COR-L47 (cell line): ENCODE measurements at places on chromosomes 6 and 20.

- peak; percentile 68 for DNase-seq
These were observed 7.6 kb upstream of the RNF114 start for GRCh38 chr20:49928411-49929141.

GRCh38 chr6:14595751-14596150, 478.2 kb downstream of the CD83 start:
- no peak for DNase-seq

DNA sequence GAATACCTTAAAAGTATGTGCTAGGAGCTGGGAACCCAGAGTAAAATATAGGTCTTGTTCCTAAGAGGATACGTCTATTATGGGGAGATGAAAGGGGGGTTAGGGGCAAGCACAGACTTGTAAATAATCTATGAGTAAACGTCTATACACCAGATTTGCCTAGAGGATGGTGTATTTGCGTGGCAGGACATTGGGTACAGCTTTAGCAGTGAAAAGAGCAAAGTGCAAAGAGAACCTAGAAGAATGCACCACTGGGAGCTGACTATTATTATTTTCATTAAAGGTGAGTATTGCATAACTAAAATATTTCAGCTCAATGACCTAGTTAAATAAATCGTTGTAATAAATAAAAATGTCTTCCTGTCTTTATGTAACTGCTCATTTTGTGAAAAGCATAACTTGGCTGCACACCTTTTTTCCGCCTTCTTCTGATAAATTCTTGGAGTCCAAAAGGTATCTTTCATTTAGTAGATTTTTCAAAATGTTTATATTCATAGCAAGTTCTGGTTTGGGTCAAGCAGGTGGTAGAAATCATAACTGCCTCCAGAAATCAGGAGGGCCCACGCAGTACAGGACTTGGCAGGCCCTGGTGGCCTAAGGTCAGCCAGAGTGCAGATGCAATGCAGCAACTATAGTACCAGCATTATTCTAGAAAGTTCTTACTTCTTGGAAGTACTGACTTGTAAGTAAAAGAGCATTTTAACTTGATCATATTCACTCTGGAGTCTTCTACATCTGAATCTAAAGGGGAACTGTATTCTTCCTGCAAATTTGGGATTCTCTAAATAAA, 357.2 kb downstream of the PLCB1 start:
- DNase-seq, result no peak

GRCh38 chr20:36322131-36322530, 16.0 kb downstream of the DLGAP4 start:
- no peak for DNase-seq

- DNase-seq, result no peak
These were observed 42.1 kb downstream of the GMDS start for GRCh38 chr6:2203264-2203663.

DNA sequence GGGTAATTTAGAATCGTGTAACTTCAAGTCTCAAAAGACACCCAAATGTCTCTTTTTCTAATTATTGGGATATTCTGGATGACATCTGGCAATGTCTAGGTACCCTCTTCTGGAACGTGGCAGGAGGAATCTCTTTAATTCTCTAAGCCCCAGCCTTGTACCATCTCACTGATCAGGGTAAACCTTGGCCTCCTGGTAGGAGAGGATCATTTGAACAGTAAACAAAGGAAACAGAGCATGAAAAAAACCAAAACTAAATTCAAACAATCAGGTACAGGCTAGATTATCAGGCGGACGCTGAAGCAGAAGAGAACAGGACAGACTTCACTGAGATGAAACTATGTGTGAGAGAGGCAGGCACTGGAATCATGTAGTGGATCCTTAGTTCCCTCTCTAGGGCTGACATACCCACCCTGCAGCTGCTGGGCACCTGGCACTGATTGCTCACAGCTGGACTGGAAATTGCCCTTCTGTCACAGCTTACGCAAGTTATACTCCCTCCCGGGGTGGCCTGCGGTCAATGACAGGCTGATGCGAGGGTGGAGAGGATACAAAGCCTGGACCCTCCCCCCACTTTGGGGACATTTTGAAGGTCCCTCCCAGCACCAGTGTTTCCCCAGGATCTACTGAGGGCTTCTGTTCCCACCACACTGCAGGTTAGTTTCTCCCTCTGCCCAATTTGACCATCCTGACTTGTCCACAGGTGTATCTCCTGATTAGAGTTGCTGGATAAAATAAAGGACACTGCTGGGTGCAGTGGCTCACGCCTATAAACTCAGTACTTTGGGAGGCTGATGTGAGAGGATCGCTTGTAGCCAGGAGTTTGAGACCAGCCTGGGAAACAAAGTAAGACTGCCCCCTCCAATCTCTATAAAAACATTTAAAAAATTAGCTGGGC, 20.6 kb upstream of the ZBTB24 start:
- DNase-seq, result peak; percentile 29

- DNase-seq, result no peak
These were observed 26.2 kb upstream of the FOXP4 start for GRCh38 chr6:41519745-41520699.

DNA sequence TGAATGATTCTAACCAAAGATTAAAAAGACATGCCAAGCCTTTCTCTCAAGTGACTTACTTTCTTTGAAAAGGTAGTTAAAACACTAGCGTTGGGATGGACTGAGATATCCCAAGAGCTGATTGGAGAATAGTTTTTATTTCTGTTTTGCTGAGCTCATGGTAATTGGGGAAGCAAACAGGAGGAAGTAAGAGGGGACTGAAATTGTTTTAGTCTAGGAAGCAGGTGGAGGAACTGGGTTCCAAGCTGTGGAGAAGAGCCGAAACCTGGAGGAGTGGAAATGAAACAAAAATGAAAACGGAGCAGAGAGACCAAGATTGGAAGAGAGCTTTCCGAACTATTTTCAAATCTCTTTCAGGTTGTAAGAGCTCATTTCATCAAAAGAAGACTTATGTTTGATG, 59.9 kb upstream of the TENT5A start:
- DNase-seq, result no peak

- DNase-seq, result no peak
These were observed 32.5 kb downstream of the BFSP1 start for GRCh38 chr20:17498641-17499040.

GRCh38 chr6:150676344-150676743, 76.7 kb downstream of the PLEKHG1 start:
- no peak for DNase-seq

- no peak for DNase-seq
These were observed 44.6 kb downstream of the TSBP1 start for GRCh38 chr6:32327103-32327502.

GRCh38 chr6:49849213-49849907, 17.0 kb downstream of the CRISP1 start:
- DNase-seq, result peak; percentile 75

GRCh38 chr6:127299522-127300240, 33.0 kb downstream of the RNF146 start:
- no peak for DNase-seq

DNA sequence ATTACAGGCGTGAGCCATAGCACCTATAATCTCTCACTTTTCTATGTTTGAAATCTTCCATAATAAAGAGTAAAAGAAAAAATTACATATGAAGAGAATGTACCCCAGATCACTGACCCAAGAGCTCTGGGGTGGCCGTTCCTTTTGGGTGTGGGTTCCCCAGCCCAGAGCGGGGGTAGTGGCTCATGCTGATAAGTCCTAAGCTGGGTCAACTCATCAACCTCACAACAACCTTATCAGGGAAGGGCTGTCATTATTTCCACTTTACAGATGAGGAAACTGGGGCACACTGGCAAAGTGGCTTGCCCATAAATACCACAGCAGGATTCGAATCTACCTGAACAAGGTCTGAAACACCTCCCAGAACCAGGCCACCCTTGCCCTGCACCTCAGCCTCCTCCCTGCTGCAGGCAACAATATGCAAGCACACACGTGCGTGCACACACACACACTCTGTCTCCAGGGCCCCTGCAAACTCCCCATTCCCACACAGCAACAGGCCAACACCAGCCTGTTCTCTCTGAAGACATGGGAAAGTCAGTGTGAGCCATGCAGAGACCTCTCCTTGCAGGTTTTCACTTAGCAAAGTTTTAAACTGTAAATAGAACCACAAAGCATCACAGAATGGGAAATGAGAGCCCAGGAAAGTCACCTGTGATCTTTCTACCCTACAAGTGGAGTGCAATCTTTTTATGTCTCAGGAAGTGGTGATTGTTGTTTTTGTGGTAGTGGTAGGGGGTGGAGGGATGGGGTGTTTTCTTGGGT, 27.7 kb downstream of the BFSP1 start:
- no peak for DNase-seq

GRCh38 chr20:43942201-43942590, 27.5 kb downstream of the TOX2 start:
- no peak for DNase-seq

DNA sequence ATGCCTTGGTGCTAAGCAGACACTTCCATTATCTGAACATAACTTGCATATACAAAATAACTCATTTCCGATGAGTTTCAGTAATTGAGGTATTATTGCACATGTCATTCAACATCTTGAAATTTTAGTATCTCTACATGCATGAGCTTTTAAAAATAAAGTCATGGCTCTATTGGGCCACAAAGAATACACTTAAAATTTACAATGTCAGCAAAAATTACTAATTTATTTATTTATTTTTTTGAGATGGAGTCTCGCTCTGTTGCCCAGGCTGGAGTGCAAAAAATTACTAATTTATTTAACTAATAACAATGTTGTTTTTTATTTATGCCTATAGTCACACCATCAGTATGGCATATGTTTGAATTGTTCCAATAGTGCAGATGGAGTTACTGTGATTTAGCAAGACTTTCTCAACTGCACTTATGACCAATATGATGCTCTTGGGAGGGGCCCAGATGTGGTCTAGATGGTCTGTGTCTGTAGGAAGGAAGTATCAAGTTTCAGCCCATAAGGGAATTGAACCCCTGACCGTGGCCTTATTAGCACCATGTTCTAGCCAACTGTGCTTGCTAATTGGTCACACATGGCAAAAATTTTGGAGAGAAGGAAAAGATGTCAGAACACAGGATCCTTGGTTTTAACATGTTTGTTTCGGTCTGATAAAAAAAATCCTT, 370.7 kb upstream of the TSHZ2 start:
- DNase-seq, result no peak

DNA sequence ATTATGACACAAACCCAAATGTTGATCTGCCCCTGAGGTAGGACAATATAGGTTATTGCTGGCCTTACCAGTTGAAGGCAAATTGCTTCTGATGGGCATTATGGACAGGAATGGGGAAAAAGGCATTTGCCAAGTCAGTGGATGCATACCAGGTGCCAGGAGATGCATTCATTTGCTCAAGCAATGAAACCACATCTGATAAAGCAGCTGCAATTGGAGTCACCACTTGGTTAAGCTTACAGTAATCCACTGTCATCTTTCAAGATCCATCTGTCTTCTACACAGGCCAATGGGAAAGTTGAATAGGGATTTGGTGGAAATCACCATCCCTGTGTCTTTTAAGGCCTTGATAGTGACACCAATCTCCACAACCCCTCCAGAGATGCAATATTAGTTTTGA, 648.6 kb downstream of the COL12A1 start:
- no peak for DNase-seq

DNA sequence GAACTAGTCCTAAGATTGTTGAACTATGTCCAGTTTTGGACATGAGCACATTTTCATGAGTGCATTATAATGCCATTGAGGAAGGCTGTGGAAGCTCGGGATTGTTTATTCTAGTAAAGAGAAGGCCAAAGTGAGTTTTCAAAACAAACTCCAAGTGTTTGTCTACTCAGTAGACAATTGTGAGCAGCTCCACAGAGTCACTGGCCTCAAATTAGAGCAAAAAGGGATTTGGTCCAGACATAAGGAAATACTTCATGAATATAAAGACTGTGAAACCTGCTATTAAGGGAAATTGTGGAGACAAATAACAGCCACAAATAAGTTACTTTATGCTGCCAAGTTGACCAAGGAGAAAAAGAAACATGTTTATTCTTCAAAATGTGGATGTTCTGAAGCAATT, 42.6 kb upstream of the PREP start:
- peak; percentile 1 for DNase-seq

DNA sequence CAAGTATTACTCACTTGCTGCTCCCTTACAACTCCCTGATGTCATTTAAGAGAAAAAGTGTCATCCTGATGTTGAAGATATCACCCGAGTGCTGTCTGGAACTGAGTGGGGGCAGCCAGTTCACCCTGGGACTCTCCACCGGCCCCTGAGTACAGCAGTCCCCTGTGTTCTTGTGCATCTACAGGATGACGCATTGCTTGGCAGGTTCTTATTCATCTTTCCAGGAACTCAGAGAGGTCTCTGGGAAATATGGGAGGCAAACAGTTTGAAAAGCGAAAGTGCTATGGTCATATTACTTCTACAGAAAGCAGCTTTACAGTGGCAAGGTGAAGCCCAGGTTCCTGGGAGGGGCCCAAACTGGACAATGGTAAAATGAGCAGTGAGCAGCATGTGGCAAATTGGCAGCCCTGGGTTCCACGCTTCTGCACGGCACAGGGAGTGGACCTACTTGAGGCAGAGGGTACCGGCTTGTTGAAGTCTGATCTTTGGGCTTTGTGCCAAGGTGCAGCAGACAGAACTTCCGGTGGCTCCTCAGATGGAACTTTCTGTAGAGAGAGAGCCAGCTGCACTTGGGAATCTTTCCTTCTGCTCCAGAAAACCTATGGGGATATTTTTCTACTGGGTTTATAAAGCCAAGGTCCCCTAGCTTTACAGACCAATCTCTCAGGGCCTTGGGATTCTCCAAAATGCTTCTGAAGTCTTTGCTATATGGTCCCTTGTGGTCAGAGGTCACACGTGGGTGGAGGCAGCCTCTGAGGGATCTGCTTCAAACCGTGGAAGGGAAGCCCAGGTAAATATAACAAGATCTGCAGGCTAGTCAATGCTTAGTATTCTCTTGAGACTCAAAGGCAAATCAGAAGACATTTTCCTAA, 128.3 kb downstream of the MAP3K7 start:
- DNase-seq, result no peak

- DNase-seq, result no peak
These were observed 298.5 kb downstream of the BMP7 start for GRCh38 chr20:56967916-56968315.

GRCh38 chr6:26025047-26025893, 62.0 kb upstream of the HFE start:
- no peak for DNase-seq

DNA sequence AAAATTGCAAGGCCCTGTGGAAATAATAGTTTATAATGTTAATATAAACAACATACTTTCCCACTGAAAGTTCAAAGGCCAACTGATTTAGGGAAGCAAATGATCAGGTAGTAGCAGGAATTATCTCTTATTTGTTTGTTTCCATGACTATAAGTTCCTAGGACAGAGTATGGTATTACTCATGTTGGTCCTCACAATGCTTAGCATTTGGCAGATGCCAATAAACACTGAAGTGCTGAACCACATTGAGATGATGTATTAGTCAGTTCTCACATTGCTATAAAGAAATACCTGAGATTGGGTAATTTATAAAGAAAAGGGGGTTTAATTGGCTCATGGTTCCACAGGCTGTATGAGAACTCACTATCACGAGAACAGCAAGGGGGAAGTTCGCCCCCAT, 129.6 kb upstream of the NUP153 start:
- no peak for DNase-seq

GRCh38 chr6:41247882-41248705, 19.9 kb downstream of the TREML4 start:
- DNase-seq, result no peak

- DNase-seq, result no peak
These were observed 81.1 kb downstream of the DTNBP1 start for GRCh38 chr6:15581751-15582150.

- no peak for DNase-seq
These were observed 261.3 kb downstream of the CDH4 start for GRCh38 chr20:61513124-61514017.
